Mesothelial cell of epicardium (in vitro differentiated cells): ENCODE measurements at places on chromosomes 12 and 14.

GRCh38 chr12:30485230-30485890 is 210.3 kb downstream of the IPO8 start:
- DNase-seq, result no peak

- DNase-seq, result no peak
These were observed 63.4 kb upstream of the FUT8 start for GRCh38 chr14:65349100-65349499.

DNA sequence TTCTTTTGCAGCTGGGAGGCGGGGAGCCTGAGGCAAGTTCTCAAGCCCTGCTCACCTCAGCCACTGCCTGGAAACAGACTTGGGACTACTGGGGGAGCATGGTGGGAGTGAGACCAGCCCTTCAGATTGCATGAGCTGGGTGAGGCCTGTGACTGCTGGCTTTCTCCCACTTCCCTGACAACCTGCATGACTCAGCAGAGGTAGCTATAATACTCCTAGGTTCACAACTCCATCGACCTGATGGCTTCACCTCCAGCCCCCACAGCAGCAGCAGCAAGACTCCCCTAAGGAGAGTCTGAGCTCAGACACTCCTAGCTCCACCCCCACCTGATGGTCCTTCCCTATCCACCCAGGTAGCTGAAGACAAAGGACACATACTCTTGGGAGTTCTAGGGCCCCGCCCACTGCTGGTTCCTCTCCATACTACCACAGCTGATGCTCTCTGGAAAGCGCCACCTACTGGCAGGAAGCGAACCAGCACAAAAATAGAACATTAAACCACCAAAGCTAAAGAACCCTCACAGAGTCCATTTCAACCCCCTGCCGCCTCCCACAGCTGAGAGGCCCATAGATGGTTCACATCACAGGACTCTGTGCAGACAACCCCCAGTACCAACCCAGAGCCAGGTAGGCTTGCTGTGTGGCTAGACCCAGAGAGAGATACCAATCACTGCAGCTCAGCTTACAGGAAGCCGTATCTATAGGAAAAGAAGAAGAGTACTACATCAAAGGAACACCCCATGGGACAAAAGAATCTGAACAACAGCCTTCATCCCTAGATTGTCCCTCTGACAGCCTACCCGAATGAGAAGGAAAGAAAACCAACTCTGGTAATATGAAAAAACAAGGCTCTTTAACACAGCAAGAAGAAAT is 68.7 kb downstream of the RPAP3 start:
- no peak for DNase-seq

- no peak for DNase-seq
These were observed 597 bp downstream of the SVOP start for GRCh38 chr12:109020146-109020795.

DNA sequence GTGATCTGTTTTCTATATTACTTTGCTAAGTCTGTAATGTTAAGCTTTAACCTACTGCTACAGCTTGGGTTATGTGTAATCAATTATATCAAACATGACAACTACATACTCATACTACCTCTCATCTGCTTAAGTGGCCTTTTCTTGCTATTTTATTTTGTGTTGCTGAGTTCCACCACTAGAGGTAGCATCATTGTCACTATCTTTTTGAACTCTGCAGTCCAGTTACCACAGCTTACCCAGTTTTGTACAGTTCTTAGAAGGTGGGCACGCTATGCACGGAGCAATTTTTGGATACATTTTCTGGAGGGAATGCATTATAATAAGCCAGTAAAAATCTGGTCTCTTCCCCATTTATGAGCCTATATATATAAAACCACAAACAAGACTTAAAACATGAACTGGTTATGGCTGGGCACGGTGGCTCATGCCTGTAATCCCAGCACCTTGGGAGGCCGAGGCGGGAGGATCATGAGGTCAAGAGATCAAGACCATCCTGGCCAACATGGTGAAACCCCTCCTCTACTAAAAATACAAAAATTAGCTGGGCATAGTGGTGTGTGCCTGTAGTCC is 48.5 kb downstream of the SAV1 start:
- no peak for DNase-seq

DNA sequence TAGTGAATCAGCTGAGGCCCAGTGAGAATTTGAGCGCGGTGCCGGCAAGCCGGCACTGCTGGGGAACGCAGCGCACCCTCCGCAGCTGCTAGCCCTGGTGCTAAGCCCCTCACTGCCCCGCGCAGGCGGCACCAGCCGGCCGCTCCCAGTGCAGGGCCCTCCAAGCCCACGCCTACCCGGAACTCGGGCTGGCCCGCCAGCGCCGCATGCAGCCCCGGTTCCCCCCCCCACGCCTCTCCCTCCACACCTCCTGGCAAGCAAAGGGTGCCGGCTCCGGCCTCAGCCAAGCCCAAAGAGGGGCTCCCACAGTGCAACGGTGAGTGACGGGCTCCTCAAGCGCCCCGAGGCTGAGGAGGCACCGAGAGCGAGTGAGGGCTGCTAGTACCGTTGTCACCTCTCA is 54.5 kb upstream of the VASH1 start:
- no peak for DNase-seq

DNA sequence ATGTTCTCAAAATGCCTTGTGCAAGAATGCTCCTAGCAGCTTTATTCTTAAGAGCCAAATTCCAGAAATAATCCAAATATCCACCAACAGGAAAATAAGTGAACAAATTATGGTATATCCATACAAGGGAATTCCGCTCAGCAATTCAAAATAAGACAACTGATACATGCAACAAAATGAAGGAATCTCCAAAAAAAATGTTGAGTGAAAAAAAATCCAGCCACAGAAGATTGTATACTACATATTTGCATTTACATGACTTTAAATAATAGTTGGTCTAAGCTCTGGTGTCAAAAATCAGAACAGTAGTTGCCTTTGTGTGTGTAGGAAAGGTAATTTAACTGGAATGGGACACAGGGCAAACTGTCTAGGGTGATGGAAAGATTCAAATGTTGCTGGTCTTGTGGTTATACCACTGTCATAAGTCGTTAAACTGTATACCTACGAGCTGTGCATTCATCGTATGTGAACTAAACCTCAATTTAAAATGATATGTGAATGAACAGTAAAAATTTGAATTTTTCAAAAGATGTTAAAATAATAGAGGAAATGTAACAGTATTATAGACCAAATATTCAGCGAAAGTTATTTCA is 3.2 kb downstream of the CD69 start:
- DNase-seq, result no peak
